ENCODE measurements at places on chromosomes 11 and 22. TPM values are rescaled to one million over a fixed set of nuclear protein-coding genes. Genes with fewer than 3 reads are reported as not detected.
A peak's percentile ranks its signal among the peaks of the same experiment; 100 is the strongest.

The GAB4 gene
- 0.16 TPM for total RNA-seq

DNA sequence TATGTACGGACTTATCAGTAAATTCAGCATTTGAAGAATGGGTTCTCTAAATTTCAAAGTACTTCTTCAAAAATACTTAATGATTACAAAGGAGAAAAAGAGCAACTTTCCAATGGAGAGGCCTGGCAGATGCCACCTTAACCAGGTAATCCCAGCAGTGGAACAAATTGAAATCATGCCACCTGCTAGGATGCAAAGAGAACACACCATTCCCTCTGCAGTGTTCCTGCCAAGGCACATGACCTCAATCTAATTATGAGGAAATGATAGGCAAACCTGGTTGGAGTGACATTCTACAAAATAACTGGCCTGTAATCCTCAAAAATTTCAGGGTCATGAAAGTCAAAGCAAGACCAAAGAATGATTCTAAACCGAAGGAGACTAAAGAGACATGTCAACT is 21.5 kb downstream of the TNRC6B start:
- no peak for DNase-seq

DNA sequence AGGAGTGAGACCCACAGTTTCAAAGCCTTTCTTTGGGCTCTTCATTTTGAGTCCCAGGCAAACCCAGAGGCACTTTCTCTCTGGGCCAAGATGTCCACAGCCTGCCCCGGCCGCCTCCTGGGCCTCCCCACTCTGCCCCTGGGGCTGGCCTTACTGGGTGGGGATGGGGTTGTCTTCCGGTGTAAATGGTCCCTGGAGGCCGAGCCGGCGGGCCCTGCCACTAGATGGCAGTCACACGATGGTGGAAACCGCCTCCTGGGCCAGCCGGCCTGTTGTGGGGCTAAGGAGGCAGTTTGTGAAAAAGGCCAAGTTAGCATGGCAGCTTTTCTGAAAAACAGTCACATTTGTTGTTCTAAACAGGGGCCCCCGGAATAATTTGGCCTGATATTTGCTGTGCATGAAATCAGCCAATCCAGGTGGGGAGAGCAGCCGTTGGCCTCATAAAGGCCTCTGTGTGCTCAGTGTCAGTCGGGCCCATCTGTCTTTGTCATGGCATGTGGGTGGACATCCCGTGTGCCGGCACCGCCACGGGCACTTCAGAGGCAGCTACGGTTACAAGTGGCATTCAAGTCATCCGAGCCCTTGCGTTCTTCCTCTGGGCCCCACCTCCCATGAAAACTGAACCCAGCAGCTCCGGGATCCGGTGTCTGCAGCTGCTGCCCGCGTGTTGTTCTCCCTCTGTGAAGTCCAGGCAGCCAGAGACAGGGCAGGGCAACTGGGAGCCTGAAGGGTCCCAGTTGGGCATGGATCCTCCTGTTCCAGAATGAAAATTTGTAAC is 6.5 kb downstream of the MRPL23 start:
- DNase-seq = no peak

DNA sequence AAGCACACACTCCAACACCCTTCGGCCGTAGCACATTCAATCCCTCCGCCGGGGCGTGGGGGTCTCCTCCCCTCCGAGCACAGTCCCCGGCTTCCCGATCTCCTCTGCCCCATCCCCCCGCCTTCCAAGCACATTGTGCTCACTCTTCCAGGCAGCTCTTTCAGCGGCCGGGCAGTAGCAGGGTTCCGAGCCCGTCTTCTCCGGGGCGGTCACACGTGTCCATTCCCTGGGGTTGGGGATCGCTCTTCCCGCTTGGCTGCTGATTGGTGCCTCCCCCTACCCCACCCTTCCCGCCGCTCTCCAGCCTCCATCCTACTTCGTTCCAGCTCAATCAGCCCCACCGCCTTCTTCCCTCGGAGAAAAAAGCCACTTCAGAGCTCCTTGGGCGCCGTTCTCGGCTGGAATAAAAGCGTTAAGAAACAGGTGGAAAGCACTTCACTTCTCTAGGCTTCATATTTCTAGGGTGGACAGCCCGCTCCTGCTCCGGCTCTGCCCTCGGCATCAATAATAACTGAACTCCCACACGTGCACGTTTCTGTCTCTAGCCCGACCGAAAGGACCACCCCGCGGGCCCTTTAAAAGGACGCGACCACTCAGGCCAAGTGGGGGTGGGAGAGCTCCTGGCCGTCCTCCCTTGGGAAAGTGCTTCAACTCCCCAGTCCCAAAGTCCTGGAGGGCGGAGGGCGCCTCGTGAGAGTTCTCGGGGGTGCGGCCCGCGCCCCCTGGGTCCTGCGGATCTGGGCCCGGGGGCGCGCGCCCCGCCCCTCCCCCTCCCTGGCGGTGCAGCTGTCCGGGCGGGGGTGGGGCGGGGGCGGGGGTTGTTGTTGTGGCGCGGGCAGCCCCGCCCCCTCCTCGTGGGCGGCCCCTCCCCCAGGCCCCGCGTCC is 464 bp upstream of the CECR2 start:
- peak; percentile 13 for DNase-seq

DNA sequence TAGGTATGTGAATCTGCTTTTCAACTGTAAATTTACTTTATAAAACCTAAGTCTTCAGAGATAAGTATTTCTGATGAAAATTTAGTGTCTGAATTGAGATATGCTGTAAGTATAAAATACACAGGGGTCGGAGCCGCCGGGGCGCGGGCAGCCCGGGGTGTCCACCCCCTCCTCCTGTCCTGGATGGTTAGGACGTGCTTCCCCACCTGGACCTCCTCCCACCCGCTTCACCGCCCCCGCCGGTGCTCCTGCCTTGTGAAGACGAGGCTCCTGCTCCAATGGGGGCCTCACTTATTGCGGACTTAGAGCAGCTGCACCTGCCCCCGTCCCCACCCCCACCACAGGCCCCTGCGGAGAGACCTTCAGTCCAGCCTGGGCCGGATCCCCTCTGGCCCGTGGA is 21.3 kb upstream of the PHF21A start:
- no peak for DNase-seq

- DNase-seq = no peak
Measured at GRCh38 chr22:30328466-30329049, 1.8 kb upstream of the TBC1D10A start.

The RBMXL2 gene
- total RNA-seq = not detected

DNA sequence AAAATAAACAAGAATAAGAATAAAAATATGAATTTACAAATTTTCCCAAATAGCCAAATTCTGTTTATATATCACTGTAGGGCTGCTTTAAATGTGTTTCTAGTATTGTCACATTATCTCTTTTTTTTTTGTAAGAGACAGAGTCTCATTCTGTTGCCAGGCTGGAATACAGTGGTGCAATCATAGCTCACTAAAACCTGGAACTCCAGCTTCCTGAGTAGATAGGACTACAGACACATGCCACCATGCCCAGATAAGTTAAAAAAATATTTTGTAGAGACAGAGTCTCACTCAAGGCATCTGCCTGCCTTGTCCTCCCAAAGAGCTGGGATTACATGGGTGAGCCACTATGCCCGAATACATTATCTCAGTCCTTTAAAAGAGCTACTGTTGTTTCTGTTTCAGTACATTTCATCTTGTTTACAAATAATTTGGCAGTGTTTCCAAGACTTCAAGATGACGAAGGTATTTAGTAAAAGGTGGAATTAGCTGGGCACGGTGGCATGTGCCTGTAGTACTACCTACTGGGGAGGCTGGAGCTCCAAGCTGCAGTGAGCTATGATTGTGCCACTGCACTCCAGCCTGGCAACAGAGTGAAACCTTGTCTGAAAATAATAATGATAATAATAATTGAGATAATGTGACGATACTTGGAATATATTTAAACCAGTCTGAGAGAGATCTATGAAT is 6.0 kb downstream of the FOLH1 start:
- no peak for DNase-seq

The OR4A5 gene
- not detected for total RNA-seq

GRCh38 chr22:29701155-29701999 is 18.4 kb upstream of the CABP7 start:
- DNase-seq = no peak

The FADD gene
- total RNA-seq = 32.7 TPM

DNA sequence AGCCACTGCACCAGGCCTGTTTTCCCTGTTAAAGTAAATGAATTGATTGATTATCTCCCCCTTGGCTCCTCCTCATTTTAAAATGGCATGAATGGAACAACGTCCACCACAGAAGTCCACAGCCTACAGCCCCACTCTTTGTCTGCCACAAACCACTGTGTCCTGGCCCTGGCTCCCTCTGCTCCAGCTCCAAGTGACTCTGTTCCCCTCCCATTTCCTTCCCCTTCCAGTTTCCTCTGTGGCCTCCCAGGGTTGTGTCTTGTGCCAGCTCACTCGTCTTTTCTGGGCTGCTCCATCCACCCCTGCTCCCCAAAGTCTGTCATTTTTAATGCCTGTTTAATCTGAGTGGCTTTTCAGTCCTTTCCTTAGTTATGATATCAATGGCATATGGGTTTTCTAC is 52.4 kb upstream of the CD5 start:
- DNase-seq = no peak

The CNIH2 gene
- total RNA-seq = 1.9 TPM

The STARD10 gene
- 6.2 TPM for total RNA-seq

The ADAMTS15 gene
- total RNA-seq = not detected

- DNase-seq = no peak
Measured at GRCh38 chr11:76787911-76788596, 4.9 kb downstream of the TSKU start.

- no peak for DNase-seq
Measured at GRCh38 chr22:44566911-44567310, 68.9 kb upstream of the RTL6 start.

- no peak for DNase-seq
Measured at GRCh38 chr11:83072350-83073242, 899 bp upstream of the RAB30 start.

DNA sequence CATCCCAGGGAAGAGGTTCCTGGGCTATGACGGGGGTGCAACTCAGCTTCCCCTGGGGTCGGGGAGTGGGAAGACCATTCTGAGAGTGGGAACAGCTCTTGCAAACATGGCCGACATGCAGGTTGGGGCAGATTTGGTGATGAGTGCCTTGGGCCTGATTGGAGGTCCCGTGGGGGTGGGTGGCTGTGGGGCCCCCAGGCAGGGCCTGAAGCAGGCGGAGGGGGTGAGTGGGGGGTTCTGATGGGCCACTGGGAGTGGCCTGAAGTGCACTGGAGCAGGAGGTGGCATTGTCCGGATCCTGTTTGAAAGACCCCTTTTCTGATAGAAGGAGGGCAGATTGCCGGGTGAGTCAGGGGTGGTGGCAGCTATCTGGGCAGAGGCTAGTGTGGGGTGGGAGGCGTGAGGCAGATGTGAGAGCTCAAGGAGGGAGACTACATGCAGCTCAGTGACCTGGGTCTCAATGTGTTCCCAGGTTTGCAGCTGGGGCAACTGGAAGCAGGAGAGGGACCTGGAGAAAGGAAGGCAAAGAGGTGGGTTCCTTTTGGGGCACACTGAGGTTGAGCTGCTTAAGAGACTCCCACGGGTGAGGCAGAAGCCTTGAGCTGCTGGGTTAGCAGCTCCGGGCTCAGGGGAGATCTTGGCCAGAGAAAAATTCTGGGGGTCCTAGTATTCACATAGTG is 15.1 kb downstream of the MYEOV start:
- DNase-seq = no peak

- DNase-seq = no peak
Measured at GRCh38 chr11:122032317-122032716, 83.7 kb downstream of the BLID start.

DNA sequence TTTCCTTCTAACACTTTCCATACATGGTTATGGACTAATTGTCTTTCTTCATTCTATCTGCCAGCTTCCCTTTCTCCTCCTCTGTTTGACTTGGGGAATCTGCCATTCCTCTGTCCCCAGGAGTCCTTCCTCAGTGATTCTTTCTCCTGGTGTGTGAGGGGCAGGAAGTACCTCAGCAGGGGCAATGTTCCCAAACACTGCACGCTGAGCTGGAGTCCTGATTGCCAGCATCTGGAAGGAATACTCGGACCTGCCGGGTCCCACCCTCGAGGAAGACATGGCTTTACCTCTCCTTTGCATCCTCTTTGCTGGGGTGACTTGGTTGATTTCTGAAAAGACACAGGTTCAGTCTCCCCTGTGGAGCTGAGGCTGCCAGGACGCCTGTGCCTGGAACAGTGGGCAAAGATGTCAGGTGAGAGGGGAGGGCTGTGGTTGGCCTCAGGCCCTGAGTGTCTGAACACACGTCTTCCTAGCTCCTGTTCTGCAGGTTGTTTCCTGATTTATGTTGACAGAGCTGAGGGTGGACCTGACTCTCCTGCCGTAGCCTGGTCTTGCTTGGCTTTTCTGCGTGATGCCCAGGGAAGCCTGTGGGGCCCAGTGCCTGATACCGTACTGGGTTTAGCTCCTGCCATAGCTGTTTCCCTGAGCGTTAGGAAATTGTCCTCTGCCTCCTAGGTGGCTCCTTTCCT is 4.3 kb downstream of the COX8A start:
- no peak for DNase-seq

The KREMEN1 gene
- total RNA-seq = 0.29 TPM

DNA sequence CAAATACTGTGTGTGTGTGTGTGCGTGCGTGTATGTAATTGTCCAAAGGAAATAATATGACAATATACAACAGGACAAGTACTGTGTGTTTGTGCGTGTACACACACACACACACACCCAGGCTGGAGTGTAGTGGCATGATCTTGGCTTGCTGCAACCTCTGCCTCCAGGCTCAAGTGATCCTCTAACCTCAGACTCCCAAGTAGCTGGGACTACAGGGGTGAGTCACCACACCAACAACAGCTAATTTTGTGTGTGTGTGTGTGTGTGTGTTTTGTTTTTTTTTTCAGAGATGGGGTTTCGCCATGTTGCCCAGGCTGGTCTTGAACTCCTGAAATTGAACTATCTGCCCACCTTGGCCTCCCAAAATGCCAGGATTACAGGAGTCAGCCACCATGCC is 61.5 kb downstream of the NUP98 start:
- DNase-seq = no peak

The FOLR2 gene
- not detected for total RNA-seq

DNA sequence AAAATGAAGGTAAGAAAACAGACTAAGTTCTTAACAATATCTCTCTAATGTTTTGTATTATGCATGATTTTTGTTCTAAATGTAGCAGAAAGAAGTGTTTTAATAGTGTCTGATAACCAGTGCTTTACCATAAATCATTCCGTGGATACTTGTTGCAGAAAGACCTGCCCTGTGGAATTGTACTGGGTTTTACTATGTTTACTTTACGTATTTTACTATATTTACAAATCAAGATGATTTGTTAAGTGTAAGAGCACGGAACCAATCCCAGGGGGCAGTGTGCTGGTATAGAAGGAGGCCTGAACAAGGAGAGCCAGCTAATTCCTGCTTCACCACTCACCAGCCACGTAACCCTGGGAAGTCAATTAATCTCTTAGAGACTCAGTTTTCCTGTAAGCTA is 1.4 kb downstream of the HTR3B start:
- DNase-seq = no peak

GRCh38 chr11:104051778-104052177 is 15.3 kb downstream of the DDI1 start:
- DNase-seq = no peak

The ZNF280B gene
- 2.9 TPM for total RNA-seq

The MPZL3 gene
- 49.1 TPM for total RNA-seq

GRCh38 chr11:10858439-10859325 is 829 bp upstream of the ZBED5 start:
- peak; percentile 45 for DNase-seq

All from activated naive CD8-positive, alpha-beta T cell treated with anti-CD3 and anti-CD28 coated beads for 36 hours (primary cell).